ENCODE measurements at places on chromosomes 16 and 17. TPM values are rescaled to one million over a fixed set of nuclear protein-coding genes. Genes with fewer than 3 reads are reported as not detected.

Gene NACA2
- total RNA-seq = not detected

Gene SLC5A10
- total RNA-seq = under 0.01 TPM

Gene HS3ST4
- not detected for total RNA-seq

Gene EME1
- 0.51 TPM for total RNA-seq

Gene SLFN12
- total RNA-seq = 26.2 TPM

Gene TMEM238L
- not detected for total RNA-seq

Gene AIPL1
- total RNA-seq = under 0.01 TPM

Gene IGFBP4
- 312 TPM for total RNA-seq

Gene NPIPA2
- total RNA-seq = 0.77 TPM

Gene XAF1
- total RNA-seq = 57.5 TPM

Gene KLHL36
- 83.1 TPM for total RNA-seq

Gene TLCD3B
- total RNA-seq = not detected

Gene PCGF2
- 2.3 TPM for total RNA-seq

Gene CCL4L2
- not detected for total RNA-seq

Gene KRT13
- not detected for total RNA-seq

Gene KRT17
- 0.26 TPM for total RNA-seq

Gene TEDC2
- total RNA-seq = 1.7 TPM

Gene PIK3R5
- not detected for total RNA-seq

Gene OR3A1
- total RNA-seq = not detected

Gene ENPP7
- not detected for total RNA-seq

Gene TMEM204
- total RNA-seq = 10.3 TPM

Gene GP2
- not detected for total RNA-seq

Gene USP43
- under 0.01 TPM for total RNA-seq

Gene TMIGD1
- total RNA-seq = not detected

Gene OR2C1
- 0.17 TPM for total RNA-seq

Measured in fibroblast of lung (primary cell).